GDM1 (cell line): ENCODE measurements at places on chromosomes 2 and 18.

GRCh38 chr2:37387148-37387835 lies 42.9 kb downstream of the QPCT start:
- no peak for DNase-seq

DNA sequence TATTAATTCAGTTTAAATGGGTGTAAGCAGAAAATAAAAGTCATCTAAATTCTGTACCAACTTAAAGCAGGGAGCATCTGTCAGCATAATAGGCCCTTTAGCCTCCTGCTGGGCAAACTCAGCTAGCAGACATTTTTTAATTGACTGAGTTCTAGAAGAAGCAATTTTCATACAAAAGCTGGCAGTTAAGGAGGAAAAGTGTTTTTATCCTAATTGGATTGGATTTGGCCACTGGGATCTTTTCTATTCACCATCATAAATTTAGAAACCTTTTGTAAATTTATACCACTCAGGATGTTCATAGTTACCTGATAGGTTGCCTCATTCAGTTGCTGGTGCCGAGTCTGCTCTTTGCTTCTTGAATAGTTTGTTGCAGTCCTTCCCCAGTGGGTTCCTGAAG lies 262.7 kb upstream of the FSIP2 start:
- no peak for DNase-seq

DNA sequence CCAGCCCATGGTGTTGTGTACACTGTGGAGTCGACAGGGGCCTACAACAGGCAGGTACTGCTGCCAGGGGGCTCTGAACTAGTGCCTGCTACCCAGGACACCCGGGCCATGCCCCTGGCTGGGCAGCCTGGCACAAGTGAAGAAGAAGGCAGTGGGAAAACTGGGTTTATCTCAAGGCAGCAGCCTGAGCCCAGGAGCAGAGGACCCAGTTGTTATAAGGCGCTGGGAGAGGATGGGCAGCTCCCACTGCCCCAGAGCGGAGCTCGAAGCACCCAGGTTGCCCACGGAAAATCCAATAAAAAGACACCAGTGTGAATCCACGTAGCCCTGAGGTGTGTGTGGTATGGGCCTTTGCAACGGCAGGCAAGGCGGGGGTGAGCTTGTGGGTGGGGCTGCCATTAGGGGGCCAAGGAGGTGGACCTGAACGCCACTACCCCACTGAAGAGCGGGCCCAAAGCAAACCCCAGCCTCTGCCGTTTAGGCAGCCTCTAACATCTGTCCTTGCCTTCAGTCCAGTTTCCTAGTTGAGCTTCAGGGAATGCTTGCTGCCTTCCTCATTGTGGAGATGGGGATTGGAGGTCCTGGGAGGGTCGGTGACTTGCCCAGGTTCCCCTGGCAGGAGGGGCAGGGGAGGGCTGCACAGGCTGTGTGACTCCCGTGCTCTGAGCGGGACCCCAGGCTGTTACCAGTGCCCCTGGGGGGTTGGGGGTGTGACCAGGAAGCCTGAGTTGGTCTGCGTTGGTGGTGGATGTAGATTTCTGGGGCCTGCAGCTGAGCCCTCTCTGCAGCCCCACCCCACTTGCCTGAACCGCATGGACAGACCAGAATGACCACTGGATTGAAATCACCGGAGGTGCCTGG lies 16.0 kb downstream of the ARID5A start:
- DNase-seq: no peak

DNA sequence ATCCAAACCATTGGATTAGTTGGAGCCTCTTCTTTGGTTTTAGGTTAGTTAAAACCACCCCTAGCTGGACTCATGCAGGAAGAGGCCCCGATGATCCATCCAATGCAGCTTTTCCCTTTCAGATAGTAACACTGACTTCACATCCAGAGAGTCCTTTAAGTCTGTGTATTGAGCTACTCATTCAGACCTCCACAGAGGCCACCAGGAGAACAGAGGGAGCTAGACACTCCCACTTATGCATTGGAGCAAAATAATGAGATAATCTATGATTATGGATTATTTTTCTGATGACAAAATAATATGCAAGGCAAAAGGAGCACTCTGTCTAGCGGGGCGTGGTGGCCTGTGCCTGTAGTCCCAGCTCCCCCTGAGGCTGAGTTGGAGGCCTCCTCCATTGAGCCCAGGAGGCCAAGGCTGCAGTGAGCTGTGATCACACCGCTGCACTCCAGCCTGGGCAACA lies 1.6 kb upstream of the ROCK2 start:
- DNase-seq: no peak

DNA sequence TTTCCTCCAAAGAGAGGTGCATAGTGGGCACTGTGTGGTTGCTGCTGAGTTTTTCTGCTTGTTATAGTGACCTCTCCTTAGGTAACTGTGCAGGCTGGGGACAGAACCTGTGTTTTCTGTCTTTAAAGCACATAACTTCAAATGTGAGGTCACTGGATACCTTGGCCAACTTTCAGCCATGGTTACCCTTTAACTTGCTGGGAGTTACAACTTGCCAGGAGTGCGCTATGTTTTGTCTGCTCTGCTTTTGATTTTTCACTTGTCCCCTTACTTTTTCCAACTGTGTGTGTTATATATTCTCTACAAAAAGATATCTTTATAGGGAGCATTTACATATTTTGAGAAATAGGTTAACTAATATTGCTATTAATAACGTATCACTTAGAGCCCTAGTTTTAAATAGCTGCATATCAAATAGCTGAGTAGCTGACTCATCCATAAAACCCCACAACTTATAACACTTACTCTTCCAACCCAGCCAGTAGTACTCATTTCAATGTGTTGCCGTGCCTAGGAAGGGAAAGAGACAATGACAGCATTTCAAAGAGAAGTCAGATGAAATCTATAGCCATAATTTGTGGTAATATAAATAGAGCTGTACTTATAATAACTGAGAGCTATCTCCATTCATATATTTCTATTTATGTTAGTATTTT lies 51.6 kb downstream of the DPP4 start:
- DNase-seq: no peak

DNA sequence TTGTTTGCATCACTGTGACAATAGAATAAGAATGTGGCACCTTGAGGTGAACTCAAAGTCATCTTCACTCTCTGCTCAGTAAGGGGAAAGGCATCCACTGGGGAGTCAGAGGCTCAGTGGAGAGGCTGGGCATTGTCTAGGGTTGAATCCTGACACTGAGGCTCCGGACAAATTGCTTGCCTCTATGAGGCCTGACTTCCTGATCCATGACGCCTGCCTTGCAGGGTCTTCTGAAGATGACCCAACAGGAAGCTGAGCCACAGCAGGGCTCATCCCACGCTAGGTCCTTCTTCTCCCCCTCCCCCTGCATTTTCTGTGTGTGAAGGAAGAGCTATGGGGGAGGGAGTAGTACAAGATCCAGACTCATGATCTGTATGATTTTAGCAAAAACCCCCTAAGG lies 265.1 kb downstream of the SH3BP4 start:
- no peak for DNase-seq

- peak; percentile 44 for DNase-seq
These were observed 29.9 kb upstream of the MPPE1 start for GRCh38 chr18:11937874-11938478.

DNA sequence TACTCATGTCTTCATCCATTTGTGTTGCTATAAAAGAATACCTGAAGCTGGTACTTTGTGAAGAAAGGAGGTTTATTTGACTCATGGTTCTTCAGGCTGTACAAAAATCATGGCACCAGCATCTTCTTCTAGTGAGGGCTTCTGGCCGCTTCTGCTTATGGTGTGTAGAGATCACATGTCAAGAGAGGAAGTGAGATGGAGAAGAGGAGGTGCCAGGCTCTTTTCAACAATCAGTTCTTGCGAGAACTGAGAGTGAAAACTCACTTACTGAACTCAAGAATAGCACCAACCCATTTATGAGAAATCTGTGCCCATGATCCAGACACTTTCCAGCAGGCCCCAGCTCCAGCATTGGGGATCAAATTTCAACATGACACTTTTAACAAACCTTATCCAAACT lies 30.0 kb upstream of the BARD1 start:
- no peak for DNase-seq
